Activated T-helper 1 cell treated with anti-CD3 and anti-CD28 coated beads, Interleukin-2, amount 50 U/mL, for 16 hours (primary cell): ENCODE measurements at places on chromosomes 12 and 14.

DNA sequence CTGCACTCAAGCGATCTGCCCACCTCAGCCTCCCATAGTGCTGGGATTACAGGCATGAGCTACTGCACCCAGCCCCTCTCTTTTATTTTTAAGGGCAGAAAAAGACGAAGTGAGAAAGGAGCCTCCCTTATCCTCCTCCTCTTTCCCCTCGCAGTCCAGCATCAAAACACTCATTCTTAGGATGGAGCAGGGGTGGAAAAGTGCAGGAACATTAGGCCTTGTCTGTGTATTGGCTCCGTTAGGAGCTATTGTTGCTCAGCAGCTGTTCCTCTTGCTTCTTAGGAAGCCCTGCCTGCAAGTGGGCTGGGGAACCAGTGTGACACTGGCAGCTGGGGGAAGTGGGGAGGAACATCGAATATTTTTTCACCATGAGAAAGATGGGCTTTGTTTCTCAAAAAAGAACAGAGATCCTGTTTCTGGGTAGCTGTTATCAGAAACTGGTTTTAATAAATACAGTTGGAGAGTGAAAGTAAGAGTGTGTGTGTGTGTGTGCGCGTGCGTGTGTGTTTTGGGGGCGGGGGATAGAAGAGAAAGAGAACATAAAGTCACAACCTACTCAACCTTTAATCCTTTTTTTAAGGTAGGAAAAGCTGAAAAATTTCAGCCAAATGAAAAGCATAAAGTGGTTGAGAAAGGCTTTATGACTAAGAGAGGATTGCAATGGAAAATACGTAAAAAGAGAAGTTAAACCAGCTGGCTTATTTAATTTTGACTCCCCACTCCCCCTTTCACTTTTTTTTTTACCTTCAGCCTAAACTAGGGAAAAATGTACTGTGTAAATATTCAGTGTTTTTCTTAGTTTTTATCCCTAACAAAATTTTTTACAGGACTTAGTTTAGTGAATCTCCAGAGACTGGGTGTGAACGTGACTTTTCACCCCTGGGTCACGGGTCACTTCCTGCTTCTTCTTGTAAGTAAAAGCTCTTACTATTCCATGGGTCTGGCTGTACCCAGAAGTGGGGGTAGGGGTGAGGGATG, 197.2 kb upstream of the PLEKHG7 start:
- DNase-seq, result peak; percentile 12

- no peak for DNase-seq
These were observed 11.9 kb upstream of the SLC2A13 start for GRCh38 chr12:40117818-40118217.

GRCh38 chr12:130835436-130835835, 3.6 kb downstream of the STX2 start:
- no peak for DNase-seq

DNA sequence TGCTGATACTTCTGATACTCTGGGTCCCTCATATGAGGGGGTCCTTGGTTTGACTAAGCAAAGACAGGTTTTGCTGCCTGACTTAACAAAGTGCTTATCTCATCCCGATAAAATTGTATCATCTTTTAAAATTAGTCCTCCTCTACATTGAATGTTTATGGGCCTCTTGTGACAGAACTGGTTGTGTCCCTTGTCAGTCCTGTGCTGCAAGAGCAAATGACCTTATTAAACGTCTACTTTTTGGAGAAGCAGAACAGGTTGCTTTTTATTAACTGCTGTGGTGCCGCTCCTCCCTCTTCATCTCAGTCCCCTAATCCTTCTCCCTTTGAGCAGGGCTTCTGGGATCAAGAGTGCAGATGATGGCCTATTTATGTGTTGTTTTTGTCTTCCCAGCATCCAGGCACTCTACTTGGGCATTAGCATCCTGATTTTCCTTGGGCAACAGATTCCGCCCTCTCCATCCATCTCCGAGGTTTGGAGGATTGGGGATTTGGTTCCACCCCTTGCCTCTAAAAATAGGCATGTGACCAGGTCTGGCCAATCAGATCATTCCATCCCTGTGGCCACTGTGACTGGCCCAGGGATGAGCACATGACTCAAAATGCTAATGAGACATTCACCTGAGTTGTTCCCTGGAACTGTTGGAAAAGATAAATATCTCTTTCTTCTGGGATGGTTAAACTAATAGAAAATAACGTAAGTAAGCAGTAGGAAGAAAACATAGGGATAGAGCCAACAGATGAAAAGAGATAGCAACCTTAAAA, 2.9 kb upstream of the DENR start:
- DNase-seq, result no peak

- no peak for DNase-seq
These were observed 196.1 kb upstream of the CDKN3 start for GRCh38 chr14:54200726-54201125.
